ENCODE measurements at places on chromosomes 4 and X.

- DNase-seq, result no peak
Observed at GRCh38 chr4:177191586-177191985, 118.1 kb upstream of the NEIL3 start.

GRCh38 chrX:131366407-131366806 is 77.3 kb upstream of the IGSF1 start:
- DNase-seq, result no peak

GRCh38 chr4:57194068-57194611 is 84.0 kb upstream of the IGFBP7 start:
- no peak for DNase-seq

DNA sequence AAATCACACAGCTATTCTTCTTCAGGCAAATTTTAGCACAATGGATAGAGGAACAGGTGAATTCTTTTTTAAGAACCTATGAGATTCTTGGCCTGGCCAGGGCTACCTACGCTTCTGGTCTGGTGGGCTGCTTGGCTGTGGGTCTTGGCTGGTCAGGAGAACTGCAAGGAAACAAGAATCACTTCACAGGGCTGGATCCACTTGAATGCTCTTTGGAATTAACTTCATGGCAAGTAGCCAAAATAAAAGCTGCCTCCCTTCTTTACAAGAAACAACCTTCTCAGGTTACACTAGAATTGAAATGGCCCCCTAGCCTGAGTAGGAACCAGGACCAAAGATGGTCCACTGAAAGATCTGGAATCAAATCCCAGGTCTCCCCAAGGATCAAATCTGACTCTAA is 519.1 kb downstream of the IQCM start:
- no peak for DNase-seq

GRCh38 chr4:6825403-6825802 is 42.9 kb downstream of the KIAA0232 start:
- DNase-seq, result no peak

GRCh38 chrX:48071064-48071985 is at the start of gene ZNF630:
TSS of gene ZNF630 (minus strand) at chrX:48071640. CDS start at chrX:48066886, 4,754 bp downstream.
- DNase-seq, result peak; percentile 46

- no peak for DNase-seq
Observed at GRCh38 chr4:174210354-174210753, 73.1 kb downstream of the FBXO8 start.

DNA sequence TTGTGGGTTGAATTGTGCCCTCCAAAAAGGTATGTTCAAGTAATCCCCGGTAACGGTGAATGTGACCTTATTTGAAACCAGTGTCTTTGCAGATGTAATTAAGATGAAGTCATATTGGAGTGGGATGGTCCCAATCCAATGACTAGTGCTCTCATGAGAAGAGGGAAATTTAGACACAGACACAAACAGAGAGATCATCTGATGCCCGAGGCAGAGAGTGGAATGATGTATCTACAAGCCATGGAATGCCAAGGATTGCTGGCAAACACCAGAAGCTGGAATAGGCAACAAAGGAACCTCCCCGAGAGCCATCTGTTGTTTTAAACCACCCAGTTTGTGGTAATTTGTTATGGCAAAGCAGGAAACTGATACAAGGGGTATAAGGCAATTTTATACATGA is 35.1 kb downstream of the RPS6KA3 start:
- DNase-seq, result no peak

DNA sequence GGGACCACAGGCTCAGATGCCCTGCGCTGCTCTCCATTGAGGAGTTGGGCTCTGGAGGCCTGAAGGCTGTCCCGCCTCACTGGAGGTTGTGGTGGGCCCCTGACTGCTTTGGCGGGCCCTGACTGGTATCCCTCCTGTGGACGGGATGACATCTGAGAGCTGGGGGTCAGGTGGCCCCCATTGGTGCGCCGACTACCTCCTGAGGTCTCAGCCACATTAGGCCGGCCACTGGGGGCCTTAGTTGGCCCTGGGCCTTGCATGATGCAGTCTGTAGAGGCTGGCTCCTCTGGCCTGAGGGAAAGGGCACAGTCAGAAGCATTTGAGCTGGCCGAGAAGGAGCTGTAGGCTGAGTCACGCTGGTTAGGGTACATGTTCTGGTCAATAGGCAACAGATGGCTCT is 164.5 kb upstream of the DGKK start:
- no peak for DNase-seq

GRCh38 chr4:84224522-84224921 is 274.6 kb downstream of the NKX6-1 start:
- no peak for DNase-seq

GRCh38 chr4:137032222-137032621 is 500.1 kb downstream of the PCDH18 start:
- DNase-seq, result no peak

DNA sequence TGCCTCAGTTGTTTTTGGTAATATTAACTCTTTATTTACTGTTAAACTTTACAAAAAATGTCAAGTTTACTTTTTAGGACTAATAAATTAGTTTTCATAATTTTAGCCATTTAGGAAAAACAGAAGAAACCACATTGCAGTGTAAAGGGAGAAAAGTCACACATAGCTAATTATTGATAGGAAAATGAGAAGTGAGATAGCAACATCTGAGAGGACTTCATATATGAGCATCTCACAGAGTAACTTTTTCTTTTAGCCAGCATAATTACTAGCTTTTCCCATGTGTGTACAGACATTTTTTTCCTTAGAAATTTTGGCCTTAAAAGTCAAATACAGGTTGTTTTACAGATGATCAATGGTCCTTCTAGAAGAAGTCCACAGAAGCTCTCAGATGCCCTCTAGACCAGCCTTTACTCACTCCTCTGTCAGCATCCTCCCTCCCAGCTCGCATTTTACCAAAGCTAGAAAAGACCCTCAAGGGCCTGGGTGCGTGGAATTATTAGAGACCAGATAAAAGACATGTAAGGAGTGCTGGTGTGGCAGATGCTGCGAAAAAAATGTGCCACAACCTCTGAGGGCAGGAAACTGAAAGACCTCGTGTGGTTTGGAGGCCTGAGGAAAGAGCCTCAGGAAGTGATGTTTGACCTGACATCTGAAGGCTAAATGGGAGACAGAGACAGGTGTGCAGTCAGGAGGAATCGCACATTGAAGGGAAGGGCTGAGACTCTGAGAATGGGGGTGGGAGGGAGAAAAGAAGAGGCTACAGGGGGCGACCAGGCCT is 156.9 kb downstream of the CBR4 start:
- DNase-seq, result no peak

GRCh38 chr4:129246910-129247461 is 151.0 kb downstream of the C4orf33 start:
- DNase-seq, result no peak

DNA sequence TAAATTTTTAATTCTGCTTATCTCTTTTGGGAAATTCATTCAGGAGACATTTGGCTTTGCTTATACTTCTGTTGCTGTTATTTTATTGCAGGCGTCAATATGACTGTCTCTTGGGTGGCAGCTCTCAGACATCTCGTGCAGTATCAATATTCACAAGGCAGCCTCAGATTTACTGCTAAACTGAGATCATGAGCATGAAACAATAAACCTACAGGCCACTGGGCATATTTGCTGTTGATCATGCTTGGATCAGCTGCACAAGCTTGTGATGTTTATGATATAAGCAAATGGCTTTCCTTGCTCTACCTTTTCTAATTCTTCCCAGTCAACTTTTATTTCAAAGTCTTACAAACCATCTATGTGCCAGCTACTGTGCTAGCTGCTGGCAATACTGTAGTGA is 39.2 kb downstream of the TSPAN5 start:
- DNase-seq, result no peak

GRCh38 chr4:81314897-81315470 is 100.0 kb upstream of the PRKG2 start:
- DNase-seq, result no peak

DNA sequence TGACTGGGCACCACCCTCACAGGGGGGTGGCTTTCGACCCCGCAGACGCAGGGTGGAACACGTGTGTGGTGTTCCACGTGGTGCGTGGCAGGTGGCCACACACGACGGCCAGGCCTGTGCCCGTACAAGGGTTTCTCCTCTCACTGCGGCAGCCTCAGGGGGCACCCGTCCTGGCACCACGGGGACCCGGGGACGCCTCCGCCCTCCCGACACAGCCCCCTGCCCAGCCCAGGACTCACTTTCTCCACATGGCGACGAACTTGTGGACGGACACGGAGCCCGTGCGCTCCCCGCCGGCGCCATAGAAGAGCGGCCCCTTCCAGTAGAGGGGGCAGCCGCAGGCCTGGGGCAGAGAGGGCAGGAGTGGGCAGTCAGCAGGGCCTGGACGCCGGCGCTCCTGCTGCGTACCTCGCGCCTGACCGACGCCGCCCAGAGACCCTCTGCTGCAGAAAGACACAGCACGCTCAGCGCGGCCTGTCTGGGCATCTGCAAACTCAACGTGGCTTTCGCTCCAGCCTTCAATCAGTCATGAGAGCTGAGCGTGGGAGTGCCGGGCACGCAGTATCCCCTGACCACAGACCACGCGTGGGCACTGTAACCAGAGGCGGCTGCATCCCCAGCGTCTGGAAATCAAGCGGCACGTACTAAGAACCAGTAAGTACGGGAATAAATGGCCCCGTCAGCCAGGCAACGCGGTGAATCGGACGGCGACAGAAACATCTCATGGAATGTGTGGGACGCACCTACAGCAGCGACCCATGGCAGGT is 28.9 kb upstream of the GTPBP6 start:
- no peak for DNase-seq

- no peak for DNase-seq
Observed at GRCh38 chrX:8907688-8908087, 106.5 kb upstream of the FAM9A start.

DNA sequence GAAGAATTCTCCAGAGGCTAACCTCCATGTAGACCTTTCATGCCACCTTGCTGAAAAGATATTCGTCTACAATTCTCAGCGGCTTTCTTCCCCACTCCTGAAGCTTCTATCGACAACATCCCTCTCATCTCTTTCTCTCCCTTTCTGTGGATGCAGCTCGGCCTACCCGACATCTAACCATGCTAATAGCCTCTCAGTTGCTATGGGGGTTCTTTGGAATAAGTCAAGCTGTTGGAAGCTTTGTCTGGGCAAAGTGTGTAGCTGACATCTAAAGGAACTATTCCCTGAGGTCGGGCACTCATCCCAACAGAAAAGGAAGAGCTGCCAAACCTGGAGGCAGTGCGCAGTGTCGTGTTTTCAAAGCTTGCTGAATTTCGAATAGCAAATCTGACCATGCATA is 192.1 kb downstream of the RBMX2 start:
- no peak for DNase-seq

DNA sequence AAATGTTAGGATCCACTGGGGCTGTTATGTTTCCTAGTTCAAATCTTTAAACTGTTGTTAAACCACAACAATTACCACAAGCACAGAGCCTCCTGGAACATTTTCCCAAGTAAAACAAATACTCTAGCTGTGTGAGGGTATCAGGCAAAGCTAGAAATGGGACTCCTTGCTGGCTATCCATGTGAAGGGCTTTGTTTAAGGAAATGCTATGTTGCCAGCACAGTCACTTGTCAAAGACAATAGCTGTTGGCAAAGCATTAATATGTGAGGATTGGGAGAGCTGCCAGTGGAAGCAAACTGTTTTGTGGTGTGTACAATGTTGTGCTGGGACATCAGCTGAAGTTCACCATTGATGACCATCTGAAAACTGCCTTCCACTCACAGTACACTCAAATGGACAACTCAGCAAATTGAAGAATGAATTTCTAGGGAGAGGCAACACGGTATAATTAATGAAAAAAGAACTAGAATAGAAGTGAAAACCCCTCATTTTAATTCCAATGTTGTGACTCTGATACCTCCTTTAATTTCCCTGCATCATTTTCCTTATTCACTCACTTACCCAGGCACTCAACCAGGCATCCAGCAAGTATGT is 100.8 kb downstream of the ANXA3 start:
- no peak for DNase-seq

DNA sequence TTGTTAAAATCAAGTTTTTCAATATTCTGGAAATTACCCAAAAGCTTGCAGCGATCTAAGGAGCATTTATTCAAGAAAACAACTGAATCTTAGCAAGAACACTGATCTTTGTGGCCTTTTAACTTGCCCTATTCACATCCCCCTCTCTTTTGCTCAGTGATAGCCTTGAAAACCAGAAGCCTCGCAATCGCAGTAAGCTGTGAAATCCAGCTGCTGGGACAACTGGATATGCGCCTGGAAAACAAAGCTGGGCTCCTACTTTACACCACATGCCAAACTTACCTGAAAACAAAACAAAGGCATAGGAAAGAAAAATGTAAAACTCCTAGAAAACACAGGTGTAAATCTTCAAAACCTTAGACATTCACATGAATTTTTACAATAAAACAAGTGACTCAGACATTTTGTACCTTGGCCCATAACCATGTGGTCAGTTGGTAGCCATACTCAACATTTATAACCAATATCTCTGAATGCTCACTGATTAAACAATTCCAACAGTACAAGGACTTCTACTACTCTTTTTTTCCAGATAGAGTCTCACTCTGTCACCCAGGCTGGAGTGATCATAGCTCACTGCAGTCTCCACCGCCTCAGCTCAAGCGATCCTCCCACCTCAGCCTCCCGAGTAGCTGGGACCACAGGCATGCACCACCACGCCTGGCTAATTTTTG is 15.6 kb downstream of the SLC25A53 start:
- no peak for DNase-seq

DNA sequence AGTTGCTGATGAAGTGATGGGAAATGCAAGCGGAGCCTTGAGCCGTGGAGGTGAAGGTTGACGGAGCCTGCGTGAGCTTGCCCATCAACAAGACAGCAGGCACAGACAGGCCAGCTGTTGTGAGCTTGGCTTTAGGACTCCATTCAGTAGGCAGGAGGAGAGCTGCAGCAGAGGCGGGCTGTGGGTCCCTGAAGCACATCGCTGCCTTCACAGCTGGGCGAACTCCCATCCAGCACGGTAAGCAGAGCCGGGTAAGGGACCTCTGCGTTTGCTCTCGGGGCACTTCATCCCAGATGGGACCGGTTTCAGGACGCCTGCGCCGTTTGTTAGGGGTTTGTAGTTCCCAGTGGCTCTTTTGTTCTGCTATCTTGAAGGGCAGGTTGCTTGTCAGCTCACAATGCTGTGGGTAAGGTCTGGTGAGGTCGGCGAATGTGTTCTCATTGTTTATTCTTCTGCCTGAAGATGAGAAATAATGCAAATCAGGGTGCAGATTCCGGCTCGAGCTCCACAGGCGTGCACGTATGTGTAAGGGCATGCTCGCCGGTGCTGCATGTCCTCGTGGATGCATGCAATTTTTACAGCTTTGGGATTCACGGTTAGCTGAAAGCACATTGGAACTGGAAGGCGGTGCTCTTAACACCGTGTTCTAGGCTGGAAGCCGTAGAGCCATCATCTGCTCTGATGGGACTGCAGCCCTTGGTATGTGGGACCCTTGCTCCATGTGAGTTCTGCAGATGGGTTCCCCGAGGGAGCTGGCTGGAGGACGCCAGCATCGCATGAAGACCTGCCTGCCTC is 54.6 kb upstream of the CLDN34 start:
- DNase-seq, result no peak

DNA sequence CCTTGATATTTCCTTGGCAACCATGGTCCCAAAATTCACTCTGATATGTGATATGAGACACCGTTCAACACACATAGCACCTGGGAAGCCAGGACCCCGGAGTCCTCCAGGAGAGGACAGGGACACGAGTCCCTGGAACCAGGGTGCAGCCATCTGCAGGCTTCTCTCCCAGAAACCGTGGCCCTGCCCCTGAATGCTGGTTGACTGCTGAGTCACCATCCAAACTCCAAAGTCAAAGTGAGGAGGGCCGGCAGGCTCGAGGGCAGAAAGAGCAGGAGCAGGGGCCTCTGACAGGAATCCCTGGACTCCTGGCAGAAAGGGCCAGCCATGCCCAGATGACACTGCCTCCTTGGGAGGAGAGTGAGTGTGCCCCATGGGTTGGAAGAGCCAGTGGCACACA is 6.9 kb upstream of the PNMA6A start:
- no peak for DNase-seq

GRCh38 chrX:150100261-150100660 is 162.0 kb upstream of the EOLA2 start:
- no peak for DNase-seq

- no peak for DNase-seq
Observed at GRCh38 chr4:87406462-87406861, 15.5 kb upstream of the HSD17B11 start.

Measured in mesothelial cell of epicardium (in vitro differentiated cells).